Endothelial cell of umbilical vein (primary cell): ENCODE measurements at places on chromosomes 5 and 9. TPM values are rescaled to one million over a fixed set of nuclear protein-coding genes. Genes with fewer than 3 reads are reported as not detected.

Gene CATSPER3
- total RNA-seq: 0.71 TPM in 1 of 2 replicates, not detected in the other

- no peaks in the 10 kb centered on the region for H3K4me1 ChIP-seq
- no peak overlapping the region for H3K27ac ChIP-seq
- no peaks in the 10 kb centered on the region for H3K27me3 ChIP-seq
- no peak overlapping the region for H3K4me3 ChIP-seq
Measured at GRCh38 chr5:23084815-23085214, 231.7 kb upstream of the CDH12 start.

Gene NR2F1-AS1
- 13.8 and 15.2 TPM in 2 replicates for total RNA-seq

Gene SLC6A18
- total RNA-seq: not detected in 2 replicates

Gene ZBTB34
- total RNA-seq: 9.3 and 9.6 TPM in 2 replicates

GRCh38 chr5:38162625-38163024, 95.7 kb upstream of the EGFLAM start:
- DNase-seq: no peak
- H3K27ac ChIP-seq: no peak overlapping the region
- H3K27me3 ChIP-seq: peaks cover 1% of the 10 kb centered on the region
- no peak overlapping the region for H3K4me3 ChIP-seq
- no peaks in the 10 kb centered on the region for H3K4me1 ChIP-seq

- H3K4me1 ChIP-seq: peaks cover 17% of the 10 kb centered on the region
- no peak overlapping the region for H3K4me3 ChIP-seq
- H3K27me3 ChIP-seq: no peaks in the 10 kb centered on the region
- peak; percentile 33 for DNase-seq
- H3K36me3 ChIP-seq: no peaks in the 10 kb centered on the region
- H3K27ac ChIP-seq: no peak overlapping the region
Measured at GRCh38 chr5:54611290-54611951, 93.9 kb downstream of the SNX18 start.
